ENCODE measurements at places on chromosomes 7 and 10.

DNA sequence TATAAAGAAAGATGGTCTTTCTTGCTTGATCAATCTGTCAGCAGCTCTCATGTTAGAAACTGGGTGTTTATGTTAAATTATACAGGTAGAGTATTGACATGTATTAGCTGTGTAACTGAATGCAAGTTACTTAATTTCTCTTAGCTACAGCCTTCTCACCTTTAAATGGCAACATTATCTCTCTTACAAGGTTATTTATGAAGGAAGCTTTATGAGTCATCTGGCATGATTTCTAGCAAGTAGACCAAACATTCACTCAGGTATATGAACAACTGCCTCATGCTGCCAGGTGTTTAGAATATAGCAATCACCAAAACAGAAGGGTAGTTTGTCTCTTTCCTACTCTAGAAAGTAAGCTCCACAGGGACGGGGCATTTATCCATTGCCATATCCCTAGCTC lies 8.5 kb downstream of the ARL4A start:
- DNase-seq = no peak

- no peak for DNase-seq
Observed at GRCh38 chr7:95694334-95694733, 78.0 kb upstream of the DYNC1I1 start.

DNA sequence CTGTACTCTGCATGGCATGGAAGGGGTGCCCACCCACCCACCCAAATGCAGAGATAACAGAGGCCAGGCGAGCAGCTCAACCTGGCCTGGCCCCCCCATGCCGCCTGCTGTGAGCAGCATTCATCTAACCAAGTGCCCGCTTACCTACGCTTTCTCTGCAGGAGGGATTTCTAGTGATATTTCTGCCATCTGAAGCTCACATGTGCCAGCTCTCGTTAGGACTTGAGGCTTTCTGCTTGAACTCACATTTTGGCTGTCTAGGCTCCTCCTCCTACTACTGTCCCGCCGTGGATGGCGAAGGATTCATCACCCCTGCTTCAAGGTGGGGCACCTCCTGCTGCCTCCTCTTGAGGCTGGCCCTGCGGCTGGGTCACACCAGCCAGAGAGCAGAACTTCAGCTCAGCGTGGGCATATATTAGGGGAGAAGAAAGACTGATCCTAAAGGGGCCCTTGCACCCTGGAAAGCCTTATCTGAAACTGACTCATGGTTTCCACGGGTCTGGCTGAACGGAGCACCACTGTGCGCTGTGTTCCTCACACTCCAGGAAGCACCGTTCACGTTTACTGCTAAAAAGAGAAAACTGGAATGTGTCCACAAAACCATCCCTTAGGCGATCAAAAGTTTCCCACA lies 45.5 kb downstream of the CTBP2 start:
- no peak for DNase-seq

- no peak for DNase-seq
Observed at GRCh38 chr10:12768156-12769100, 233.1 kb downstream of the CCDC3 start.

DNA sequence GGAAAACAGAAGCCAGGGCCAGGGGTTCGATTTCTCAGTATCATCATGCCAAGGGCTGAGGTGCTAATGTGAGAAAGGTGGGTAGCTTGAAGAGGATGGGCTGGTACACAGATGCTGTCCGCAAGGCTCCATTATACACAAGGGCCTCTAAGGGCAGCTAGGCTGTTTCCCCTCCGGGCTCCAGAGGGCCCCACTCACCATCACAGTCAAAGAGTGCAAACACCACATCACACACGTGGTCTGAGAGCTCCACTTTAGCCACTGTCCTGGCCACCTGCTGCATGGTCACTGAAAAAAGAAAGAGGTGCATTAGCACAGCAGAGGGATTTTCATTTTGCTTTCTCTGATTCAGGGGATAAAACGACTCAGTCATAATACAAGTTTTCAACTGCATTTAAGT lies 20.9 kb upstream of the DNAJB12 start:
- no peak for DNase-seq
